ENCODE measurements at places on chromosomes 12 and 14.

DNA sequence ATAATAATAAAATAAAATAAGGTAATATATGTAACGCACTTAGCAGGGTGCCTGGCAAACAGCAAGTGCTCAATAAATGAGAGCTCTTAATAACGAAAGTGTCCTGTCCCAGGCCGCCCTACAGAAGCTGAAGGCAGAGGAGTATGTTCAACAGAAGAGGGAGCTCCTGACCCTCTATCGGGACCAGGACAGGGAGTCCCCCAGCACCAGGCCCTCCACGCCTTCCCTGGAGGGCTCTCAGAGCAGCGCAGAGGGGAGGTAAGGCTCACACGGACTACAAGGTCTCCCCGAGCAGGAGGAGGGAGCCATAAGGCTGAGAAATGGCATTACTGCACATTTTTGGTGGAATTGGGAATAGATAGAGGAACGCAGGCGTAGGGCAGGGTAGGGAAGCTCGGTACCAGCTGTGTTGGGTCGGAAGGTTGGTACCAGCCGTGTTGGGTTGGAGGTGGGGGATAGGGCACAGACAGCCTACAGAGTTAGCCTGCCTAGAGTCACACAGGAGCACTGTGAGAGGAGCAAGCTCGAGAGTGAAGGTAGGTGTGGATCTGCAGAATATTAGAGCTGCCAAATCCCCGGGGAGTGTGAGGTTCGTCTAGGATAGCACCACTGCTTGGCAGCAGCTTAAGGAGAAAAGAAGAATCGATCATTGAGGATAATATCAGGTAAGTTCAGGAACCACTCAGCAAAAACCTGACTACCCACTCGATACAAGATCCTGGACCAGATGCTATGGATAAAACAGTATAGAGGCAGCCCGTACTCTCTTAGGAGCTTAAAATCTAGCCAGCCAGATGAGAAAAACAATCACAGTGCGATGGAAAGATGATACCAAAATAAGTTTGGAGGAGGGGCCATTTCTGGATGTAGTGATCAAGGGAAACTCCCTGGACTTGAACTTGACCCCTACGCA is 15.3 kb downstream of the TNFRSF1A start:
- DNase-seq = no peak

- no peak for DNase-seq
Measured at GRCh38 chr12:68199127-68199526, 26.5 kb downstream of the IL26 start.

DNA sequence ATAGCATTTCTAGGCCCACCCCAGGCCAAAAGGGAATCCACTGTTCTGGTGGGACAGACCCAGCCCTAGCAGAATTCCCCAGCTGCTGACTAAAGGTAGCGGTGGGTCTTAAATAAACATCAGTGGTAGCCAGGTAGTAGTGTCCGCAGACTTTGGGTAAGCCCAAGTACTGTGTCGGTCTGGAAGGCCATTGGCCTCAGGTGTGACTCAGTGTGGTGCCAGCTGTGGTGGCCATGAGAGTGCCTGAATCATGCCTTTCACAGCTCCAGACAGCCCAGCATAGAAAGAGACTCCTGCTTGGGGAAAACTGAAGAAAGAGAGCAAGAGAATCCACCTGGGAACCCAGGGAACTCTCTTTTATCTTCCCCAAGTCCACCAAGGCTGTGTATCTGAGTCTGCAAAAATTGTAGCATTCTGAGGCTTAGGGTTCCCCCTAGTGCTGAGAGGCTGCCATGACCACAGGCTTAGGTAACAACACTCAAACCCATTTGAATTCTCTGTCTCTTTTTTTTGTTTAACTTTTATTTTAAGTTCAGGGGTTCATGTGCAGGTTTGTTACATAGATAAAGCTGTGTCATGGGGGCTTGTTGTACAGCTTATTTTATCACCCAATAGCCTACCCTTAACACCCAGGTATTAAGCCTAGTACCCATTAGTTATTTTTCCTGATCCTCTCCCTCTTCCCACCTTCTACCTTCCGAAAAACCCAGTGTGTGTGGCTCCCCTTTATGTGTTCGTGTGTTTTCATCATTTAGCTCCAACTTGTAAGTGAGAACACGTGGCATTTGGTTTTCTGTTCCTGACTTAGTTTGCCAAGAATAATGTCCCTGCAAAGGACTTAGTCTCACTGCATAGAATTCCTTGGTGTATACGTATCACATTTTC is 16.7 kb upstream of the CD163L1 start:
- DNase-seq = peak; percentile 73

DNA sequence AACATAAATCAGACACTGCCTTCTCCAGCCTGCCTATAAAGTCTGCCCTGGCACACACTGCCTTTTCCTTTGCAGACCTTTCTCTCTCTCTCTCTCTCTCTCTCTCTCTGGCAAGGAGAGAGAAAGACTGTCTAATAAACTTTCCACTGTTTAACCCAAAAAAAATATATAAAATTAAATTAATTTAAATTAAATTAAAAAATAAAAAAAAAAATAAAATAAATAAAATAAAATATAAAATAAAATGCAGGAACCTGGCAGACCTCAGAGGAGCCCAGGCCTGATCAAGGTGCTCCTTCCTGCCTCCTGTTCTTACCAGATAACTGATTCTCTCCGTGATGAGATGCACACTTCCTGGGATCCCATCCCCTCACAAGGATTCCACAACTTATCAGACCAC is 103.9 kb upstream of the VASH1 start:
- no peak for DNase-seq

DNA sequence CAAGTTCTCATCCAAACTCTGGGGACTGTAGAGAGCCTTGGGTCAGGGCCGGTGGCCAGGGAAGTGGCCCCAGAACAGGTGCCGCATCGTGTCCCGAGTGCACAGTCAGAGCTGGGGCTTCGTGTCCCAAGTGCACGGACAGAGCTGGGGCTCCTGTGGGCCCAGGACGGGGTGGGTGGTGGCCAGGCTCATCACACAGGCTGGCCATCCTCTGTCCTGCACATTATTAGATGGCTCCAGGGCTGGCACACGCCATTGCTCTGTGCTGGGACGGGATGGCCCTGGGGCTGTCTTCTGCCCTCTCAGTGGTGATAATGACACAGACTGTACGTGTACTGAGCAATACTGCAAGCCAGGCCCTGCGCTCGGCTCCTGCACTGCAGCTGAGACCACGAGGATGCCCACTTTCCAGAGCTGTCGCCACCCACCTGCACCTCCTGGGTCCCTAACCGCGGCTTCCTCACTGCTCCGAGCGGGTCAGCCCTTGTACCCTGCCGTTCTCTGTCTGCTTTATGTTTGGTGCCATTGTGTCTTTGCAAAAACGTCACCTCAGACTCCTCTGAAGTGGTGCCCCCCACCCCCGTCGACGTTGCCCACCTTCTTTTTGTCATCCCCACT is 1.9 kb downstream of the FBRSL1 start:
- DNase-seq = no peak

DNA sequence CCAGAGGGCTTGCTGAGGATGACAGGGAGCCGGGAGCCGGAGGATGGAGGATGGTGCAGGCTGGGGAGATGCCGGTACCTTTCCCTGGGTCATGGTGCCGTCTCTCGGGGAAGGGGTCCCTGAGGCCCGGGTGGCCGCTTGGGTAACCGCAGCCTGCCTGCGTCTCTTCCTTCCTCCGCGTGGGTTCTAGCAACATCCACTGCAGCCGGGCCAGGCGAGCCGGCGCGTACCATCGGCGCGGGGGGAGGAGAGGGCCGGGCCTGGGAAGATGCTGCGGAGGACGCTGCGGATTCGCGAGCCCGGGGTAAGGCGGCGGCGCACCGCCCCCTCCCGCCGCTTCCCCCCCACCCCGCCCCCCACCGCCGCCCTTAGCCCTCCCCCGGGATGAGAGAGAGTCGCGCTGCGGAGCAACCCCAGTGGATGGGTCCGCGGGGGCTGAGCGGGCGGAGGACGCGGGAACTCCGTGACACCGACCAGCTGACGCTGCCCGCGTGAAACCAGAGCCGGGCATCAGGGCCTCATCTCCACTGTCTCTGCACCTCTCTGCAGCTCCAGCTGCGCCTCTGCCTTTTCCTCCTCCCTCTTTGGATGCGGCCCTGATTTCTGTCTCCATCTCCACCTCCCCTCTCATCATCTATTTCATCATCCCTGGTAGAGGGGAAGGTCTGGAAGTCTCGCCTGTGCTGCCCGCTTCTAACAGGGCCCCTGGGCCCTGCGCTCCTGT is at the start of gene FAIM2:
Gene FAIM2 (minus strand): TSS at position 201 of the 724 bp plus-strand sequence. CDS start 108 bp downstream, at position 93.
- no peak for DNase-seq

DNA sequence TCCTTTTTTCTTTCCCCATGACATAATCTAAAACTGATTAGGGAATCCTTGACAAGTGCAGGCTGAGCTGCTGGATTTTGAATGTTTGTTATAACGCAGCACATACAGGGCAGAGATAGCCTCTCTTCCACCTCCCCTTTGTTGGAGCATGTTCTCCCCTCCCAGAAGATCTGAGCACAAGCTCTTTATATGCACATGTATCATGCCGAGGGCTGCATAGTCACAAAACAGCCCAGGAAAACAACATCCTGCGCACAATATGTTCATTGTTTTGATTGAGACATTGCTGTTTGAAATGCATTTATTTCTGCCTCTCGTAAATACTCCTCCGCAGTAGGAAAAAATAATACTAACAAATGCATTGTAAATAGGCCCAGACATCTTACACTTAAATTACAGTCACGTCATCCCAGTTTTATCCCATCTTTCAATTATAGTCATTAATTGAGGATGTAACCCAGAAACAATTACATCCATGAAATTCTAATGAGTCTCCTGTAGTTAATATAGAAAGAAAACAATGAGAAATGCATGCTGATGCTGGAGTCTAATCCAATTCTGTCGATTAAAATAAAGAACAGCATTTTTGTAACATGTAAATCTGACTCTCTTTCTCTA is 401.8 kb downstream of the BTG1 start:
- no peak for DNase-seq

- no peak for DNase-seq
Measured at GRCh38 chr12:83865431-83865830, 1047.2 kb downstream of the SLC6A15 start.

DNA sequence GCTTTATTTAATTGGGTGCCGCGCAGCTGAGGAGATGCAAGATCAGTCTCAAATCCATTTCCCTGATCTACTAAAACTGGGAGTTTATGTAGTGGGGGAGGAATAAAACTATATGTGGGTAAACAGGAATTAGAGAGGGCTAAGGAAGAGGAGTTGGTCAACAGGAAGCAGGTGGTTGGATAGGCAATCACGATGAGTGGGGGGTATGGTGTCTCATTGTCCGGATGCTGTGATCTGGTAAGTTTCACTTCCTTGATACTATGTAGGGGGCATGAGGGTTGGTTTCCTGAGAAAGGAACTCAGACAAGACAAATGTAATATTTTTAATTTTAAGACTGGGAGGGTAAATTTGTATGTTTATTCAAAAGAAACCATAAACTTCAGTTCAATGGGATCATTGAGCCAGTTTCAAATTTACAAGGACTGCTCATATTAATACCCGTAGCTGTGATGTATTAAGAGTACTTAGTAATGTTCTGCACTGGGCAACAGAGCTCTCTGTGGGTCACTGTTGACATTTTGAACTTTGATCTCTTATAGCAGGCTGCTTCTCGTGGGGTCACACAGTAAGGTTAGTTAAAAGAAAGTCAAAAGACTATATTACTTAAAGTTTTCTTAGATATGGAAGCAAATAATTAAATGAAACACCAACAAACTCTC is 786.2 kb upstream of the FBXO33 start:
- no peak for DNase-seq

DNA sequence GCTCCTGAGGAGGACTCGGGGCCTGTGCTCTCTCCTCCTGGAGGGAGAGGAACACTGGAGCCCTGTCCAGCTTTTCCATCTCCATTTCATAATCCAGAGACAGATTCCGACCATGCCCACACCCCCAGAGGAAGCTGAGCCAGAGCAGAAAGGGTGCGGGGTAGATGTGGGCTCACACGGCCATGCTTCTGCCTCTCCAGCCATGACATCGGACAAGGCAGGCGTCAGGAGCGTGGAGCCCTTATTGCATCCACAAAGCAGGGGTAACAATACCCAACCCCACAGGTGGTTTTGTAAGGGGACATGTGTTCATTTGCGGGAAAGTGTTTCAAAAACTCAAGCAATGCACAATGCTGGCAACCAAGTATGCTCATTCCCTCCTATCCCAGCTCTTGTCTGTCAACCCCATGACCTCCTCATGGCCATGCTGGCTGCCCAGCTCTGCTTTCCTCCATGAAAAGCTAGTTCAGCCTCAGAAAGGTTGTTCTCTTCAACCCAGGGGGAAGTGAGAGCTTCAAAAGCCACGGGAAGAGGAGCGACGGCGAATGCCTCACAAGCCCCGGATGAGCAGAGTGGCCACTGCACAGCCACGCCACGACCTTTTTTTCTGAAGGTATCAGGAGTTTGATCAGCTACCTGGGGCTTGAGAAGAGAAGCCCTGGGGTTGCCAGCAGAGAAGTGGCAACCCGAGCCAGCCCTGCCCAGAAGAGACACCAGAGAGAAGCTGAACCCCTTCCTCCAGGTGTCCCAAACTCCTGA is 161.7 kb downstream of the DPF3 start:
- no peak for DNase-seq

GRCh38 chr14:59245809-59246295 is 57.4 kb downstream of the DAAM1 start:
- no peak for DNase-seq

- DNase-seq = no peak
Measured at GRCh38 chr12:1429980-1430379, 164.4 kb downstream of the FBXL14 start.

DNA sequence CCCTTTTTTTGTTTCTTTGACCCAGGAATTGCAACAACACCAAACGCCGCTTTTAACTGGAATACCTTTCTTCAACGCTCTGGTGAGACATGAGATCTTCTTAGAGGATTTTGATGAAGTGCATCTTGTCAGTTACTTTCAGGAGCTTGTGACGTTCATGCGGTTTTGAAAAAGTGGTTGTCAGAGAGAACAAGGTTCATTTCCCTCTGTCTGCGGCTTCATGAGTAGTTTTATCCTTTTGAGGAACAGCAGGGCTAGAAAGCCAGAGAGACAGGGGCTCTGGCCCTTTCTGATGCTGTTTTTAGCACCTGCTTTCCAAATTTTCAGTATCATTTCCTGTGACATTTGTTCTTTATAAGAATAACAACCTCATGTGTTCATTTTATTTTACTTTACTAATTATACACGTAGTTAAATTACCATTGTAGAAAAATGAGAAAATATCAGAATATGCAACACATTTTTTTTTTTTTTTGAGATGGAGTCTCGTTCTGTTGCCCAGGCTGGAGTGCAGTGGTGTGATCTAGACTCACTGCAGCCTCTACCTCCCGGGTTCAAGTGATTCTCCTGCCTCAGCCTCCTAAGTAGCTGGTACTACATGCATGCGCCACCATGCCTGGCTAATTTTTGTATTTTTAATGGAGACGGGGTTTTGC is 61.8 kb downstream of the GLT1D1 start:
- no peak for DNase-seq

DNA sequence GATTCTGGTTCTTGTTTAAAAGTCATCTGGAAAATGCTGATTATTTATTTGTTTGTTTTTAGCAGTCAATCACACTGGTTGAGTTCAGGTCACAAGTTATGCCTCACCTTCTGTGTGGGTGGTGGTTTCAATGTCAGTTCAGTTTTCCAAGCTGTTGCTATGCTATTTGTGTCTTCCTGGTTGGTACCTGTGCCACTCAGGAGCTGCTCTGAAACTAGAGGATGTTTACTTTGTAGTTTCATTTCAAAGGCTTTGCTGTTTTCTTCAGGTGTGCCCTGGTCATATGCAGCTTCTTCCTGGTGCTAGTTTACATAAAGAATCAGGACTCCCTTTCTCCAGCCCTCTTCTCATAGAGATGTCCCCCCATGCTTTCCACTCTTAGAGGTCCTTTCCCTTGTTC is 75.7 kb upstream of the PPP4R3A start:
- no peak for DNase-seq
